Stimulated activated CD8-positive, alpha-beta memory T cell treated with anti-CD3 and anti-CD28 coated beads, Interleukin-7, amount 100 ng/mL, for 24 hours (primary cell): ENCODE measurements at places on chromosomes 13 and 19.

GRCh38 chr13:99991013-99991827 lies 9.6 kb downstream of the ZIC2 start:
- DNase-seq = no peak

GRCh38 chr13:23447927-23448326 lies 14.4 kb upstream of the SACS start:
- DNase-seq = no peak

DNA sequence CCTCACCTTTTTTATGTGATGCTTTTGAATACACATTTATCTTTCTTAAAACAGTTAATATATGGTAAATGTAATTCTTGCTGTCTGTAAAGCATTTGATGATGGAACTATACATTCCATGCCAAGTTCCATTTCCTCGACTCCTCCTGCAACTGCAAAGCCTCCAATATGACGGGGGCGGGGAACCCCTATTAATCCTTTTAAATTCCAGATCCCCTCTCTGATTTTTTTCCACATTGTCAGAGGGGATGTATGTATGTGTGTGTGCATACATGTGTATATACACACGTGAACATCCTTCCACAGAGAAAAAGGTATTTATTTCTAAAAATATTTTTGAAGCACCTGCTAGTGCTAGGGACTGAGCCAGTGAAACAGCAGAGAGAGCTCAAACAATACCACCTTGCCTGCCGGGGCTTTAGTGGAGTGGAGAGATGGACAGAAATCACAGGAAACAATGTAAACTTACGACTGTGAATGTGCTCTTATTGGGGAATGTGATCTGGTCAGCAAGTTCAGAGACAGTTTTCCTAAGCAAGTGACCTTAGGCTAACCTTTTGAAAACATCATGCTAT lies 25.3 kb upstream of the MAB21L1 start:
- DNase-seq = no peak

DNA sequence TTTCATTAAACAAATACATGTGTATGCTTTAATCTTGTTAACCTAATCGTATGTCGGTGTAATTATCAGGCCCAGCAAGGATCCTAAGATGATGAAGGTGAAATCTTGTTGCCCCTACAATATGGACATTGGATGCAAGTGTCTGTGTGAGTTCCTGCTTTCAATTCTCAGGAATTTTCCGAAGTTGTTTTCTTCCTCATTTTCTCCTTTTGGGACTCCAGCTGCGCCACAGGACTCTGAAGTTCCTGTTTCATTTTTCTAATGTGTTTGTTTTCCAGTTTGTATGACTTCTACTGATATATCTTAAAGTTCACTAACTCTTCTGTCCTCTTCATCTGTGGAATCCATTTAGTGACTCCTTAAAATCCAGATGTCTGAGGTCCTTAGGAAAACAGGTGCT lies 11.9 kb upstream of the OR7D2 start:
- no peak for DNase-seq

DNA sequence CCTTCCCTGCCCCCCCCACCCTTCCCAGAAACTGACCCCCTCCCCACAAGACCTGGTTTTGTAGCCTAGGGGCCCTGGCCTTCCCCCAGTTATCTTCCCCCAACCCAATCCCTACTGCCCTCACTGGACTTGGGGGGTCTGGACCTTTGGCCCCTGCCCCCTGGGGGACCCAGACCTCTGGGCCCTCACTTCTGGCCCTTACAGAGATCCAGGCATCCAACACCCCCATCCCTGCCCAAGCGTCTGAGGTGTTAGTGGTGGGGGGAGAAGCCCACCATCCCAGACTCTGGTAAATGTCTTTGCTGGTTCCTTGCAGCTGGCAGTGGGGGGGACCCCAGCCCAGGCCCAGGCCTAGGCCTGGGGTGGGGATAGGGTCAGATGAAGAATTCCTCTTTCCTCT lies 3.5 kb upstream of the ZNF428 start:
- DNase-seq = no peak

DNA sequence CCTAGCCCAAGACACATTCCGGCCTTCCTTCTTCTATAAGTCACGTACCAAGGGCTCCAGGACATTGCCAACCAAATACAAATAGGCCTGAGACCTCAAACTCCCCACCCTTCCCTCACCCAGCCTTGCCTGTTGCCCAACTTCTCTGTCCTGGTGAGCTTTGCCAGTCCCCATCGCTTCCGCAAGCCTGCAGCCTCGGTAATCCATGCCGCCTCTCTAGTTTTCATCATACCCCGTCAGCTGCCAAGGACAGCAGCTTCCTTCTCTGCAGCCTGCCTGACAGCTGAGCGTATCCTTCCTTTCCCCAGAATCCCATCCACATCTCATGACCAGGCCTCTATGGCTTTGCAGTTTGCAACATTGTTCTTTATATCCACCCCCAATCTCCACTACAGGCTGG lies 36.6 kb upstream of the POMP start:
- DNase-seq = no peak

- DNase-seq = no peak
These were observed 81.4 kb downstream of the RNASEH2B start for GRCh38 chr13:50990818-50991506.

- DNase-seq = no peak
These were observed 34.0 kb upstream of the ZNF507 start for GRCh38 chr19:32311371-32311770.

DNA sequence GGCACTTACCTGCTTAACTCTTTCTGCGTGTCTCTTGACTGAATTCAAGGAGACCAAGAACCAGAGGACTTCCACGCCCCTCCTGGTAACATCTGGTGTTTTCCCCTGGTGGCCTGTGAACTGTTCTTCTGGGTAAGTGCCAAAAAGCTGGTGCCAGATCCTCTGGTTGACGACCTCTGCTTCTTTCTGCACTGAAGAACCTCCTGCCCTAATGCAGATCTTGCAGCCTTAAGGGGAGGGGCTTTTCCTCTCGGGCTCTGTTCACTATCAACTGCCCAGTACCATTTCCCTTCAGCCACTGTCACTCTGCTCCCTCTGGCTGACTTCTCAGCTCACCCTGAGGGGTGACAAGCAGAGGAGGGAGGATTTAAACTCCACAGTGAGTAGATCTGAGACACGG lies 6.1 kb upstream of the ERVV-1 start:
- DNase-seq = no peak

- DNase-seq = no peak
These were observed 6.6 kb upstream of the SIGLEC12 start for GRCh38 chr19:51508059-51508733.

DNA sequence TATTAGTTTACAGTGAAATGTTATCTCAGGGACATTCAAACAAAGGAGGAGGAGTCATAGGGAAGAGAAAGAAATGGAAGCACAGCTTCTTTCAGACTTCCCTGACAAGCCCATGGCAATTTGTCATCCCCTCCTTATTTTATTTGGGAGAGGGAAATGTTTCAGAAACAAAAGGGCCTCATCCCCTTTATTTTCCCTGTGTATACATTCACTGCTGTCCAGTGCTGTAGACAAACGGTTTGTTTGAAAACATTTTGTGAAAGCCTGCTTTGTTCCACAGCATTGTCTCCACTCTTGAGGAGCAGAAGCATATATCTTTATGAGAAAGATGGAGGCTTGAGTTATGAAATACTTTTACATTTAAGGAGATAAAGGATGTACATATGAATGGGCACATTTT lies 12.3 kb downstream of the ZNF460 start:
- DNase-seq = no peak

GRCh38 chr19:23075031-23075733 lies 41.6 kb upstream of the ZNF730 start:
- no peak for DNase-seq

- DNase-seq = no peak
These were observed 5.2 kb downstream of the SLC25A42 start for GRCh38 chr19:19068659-19069654.

GRCh38 chr19:54156953-54157352 lies 2.6 kb downstream of the LENG1 start:
- DNase-seq = no peak

DNA sequence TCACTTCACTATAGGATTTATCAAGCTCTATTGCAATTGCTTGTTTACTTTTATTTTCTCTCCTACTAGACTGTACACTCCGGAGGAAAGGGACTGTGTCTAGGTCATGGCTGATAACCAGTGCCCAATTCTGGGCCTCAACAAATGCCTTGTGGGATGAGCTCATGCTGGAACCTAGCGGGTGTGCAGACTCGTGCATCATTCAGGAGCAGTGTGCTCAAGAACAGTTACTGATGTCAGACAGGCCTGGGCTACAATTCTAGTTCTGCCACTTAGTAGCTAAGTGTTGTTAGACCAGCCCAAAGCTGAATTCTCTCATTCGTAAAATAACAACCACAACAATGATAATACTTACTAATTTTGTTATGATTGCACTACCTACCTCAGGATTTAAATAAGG lies 95.4 kb downstream of the CYSLTR2 start:
- DNase-seq = no peak

GRCh38 chr19:7506385-7507328 lies 9.2 kb upstream of the ZNF358 start:
- DNase-seq = no peak

DNA sequence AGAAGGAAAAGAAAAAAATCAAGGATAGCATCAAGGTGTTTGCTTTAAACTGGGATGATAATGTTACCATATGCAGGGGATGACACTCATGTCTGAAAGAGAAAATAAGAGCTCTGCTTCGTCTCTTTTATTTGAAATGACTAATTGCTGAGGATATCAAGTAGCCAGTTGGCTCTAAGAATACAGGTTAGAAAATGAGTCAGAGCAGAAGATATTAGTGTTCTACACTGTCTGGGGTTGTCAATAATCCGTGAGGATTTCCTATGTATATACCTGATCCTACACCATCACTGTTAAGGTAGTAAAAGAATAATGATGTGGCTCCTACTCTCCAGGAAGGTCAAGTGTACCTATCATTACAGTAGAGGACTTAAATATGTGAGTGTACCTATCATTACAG lies 562.5 kb downstream of the GPC6 start:
- DNase-seq = no peak

GRCh38 chr19:18764591-18765051 lies 26.5 kb downstream of the COMP start:
- no peak for DNase-seq

DNA sequence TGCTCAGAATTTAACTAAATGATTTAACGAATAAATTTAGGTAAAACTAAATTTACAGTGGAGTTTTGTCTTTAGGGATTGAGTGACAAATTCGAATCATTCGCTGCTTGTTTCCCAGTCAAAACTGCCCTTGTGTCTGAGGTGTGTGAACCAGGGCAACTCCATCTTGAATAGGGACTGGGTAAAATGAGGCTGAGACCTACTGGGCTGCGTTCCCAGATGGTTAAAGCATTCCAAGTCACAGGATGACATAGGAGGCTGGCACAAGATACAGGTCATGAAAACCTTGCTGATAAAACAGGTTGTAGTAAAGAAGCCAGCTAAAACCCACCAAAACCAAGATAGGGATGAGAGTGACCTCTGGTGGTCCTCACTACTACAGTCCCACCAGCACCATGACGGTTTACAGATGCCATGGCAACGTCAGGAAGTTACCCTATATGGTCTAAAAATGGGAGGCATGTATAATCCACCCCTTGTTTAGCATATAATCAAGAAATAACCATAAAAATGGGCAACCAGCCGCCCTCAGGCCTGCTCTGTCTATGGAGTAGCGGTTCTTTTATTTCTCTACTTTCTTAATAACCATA lies 10.2 kb upstream of the ANKRD10 start:
- no peak for DNase-seq

- no peak for DNase-seq
These were observed 3.6 kb downstream of the TMEM161A start for GRCh38 chr19:19134687-19135158.

DNA sequence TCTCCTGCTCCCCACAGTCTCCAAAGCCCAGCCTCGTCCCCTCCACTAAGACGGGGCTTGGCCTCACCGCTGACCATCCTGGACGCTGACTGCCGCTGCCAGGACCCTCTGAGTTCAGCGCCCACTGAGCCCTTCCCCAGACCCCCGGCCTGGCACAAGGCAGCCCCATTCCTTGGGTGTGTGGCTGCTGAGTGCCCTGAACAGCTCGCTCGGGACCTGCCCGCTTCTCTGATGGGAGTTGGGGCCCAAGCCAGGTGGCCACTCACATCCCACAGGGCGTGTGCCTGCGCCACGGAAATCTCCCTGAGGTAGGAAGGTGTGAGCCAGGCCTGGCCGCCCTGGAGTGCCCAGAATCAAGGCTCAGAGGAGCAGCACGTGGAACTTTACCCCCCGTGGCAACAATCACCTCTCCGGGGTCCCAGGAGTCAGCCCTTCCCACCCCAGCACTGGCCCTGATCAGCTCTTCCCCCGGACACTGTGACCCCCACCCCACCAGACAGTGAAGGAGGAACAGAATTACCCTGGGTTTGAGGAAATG lies 20.8 kb downstream of the C13orf46 start:
- DNase-seq = no peak

DNA sequence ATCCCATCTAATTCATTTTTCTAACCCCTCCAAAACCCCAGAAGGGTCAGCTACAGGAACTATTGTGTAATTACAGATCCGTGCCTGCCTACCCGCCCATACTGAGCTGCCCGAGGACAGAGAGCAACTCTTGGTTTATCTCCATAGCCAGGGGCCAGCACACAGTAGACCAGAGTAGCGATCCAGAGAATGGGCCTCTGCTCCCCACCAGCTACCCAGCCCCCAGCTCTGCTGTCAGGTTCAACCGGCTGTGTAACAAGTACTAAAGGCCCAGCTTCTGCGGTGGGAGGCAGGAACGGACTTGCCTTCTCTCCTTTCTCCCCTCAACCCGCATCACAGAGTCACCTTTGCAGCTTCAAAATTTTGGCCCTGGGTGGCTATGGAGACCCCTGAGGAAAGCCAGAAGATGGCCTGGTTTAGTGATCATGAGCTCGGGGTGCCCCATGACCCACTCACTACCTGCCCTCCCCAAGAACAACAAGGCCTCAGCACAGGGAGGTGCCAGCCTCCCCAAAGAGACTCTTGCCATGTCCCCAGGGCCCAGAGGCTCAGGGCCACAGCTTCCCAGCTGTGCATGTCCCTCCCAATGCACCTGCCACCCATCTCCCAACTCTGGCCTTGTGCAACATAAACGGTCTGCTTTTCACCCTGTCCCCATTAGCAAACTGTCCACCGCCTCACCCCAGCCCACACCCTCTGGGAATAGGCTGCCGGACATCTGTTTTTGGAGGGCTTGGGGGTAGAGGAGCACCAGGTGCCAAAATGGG lies 5.7 kb downstream of the CALM3 start:
- no peak for DNase-seq

DNA sequence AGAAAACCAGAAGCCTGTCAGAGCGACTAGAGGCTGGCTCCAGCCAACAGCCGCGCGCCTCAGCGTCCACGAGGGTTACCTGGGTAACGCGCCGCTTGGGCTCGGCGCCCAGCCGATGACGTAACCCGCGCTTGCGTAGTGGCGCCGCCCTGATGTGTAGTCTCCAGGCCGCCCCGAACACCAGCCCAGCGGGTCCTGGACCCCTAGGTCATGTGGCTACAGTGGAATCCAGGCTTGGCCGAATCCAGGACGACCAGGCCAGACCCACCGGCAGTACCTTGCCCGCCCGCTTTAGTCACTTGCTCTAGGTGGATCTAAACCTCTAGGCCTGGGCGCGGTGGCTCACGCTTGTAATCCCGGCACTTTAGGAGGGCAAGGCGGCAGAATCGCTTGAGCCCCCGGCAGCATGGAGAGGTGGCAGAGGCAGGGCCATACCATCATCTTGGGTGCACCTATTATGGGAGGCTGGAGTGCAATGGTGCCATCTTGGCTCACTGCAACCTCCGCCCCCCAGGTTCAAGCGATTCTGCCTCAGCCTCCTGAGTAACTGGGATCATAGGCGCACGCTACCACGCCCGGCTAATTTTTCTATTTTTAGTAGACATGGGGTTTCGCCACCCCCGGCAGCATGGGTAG lies 7.2 kb upstream of the ZNF606 start:
- DNase-seq = peak; percentile 18
